ENCODE measurements at places on chromosomes 1 and 21.
A peak's percentile ranks its signal among the peaks of the same experiment; 100 is the strongest.

GRCh38 chr1:220453371-220453770 lies 74.6 kb upstream of the MARK1 start:
- H3K27ac ChIP-seq: no peak overlapping the region
- no peaks in the 10 kb centered on the region for H3K36me3 ChIP-seq
- H3K27me3 ChIP-seq: peaks cover 14% of the 10 kb centered on the region
- no peaks in the 10 kb centered on the region for H3K4me1 ChIP-seq
- no peak for DNase-seq

GRCh38 chr1:240173836-240174235 lies 82.2 kb downstream of the FMN2 start:
- no peaks in the 10 kb centered on the region for H3K36me3 ChIP-seq
- H3K4me3 ChIP-seq: no peak overlapping the region
- H3K4me1 ChIP-seq: no peaks in the 10 kb centered on the region
- no peak for DNase-seq

- H3K27me3 ChIP-seq: peaks cover 53% of the 10 kb centered on the region
- no peaks in the 10 kb centered on the region for H3K36me3 ChIP-seq
- no peak overlapping the region for H3K27ac ChIP-seq
- H3K4me1 ChIP-seq: peaks cover 13% of the 10 kb centered on the region
Measured at GRCh38 chr1:184379111-184379752, 7.6 kb upstream of the C1orf21 start.

- H3K27me3 ChIP-seq: no peaks in the 10 kb centered on the region
- H3K4me1 ChIP-seq: no peaks in the 10 kb centered on the region
- H3K4me3 ChIP-seq: no peak overlapping the region
- H3K27ac ChIP-seq: no peak overlapping the region
- no peak for DNase-seq
Measured at GRCh38 chr1:79561521-79561978, 555.0 kb upstream of the ADGRL4 start.

DNA sequence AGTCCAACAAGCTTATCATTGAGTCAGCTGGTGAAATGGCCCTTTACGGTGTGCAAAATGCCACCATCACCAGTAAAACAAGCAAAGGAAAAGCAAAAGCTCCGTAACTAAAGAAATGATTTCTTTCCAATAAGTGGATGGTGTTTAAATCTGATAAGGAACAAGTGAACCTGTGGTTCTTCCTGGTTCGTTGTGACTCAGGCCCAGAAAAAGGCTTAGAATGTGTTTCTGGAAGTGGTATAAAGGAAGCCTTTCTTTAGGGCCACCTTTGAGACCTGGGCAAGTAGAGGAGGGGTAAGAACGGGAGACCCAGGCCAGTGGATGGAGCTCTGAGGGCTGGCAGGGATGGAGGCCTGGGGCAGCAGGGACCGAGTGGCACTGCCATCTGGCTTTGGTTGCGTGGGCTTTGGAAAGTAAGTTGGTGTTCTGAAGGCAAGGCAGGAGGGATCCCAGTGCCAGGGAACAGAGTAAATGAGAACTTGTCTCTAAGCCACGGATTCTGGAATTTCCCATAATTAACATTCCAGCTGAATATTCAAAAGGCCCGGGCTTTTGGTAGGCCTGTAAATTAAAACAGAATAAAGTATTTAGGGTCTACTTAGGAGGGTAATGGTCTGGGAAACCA lies 87.9 kb upstream of the LMO4 start:
- no peak overlapping the region for H3K4me3 ChIP-seq
- H3K4me1 ChIP-seq: no peaks in the 10 kb centered on the region
- H3K27me3 ChIP-seq: no peaks in the 10 kb centered on the region
- no peaks in the 10 kb centered on the region for H3K36me3 ChIP-seq
- DNase-seq: no peak

DNA sequence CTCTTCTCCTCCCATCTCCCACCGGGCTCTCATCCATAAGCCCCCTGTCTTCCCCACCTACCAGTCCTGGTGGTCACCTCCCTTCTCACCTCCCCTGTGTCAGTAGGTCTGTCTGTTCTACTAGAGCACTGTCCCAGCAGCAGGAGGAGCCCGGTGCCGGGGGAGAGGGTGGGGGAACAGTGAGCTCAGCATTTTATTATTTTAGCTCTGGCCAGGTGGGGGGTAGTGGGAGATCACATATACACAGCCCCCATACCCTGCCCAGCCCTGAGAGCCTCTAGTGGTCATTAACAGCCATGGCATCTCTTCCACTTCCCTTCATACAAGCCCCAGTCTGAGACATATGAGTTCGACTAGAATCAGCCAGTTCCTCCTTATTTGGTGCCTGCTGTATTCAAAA lies at the start of gene TMOD4:
TMOD4 (minus strand) TSS at position 119 of the 400 bp plus-strand sequence. CDS start 1,106 bp downstream, outside the sequence.
- peaks cover 49% of the 10 kb centered on the region for H3K36me3 ChIP-seq
- DNase-seq: no peak
- H3K27ac ChIP-seq: peak within 1 kb of the TSS; percentile 47
- no peak within 1 kb of the TSS for H3K4me3 ChIP-seq
- no peaks in the 10 kb centered on the region for H3K4me1 ChIP-seq

DNA sequence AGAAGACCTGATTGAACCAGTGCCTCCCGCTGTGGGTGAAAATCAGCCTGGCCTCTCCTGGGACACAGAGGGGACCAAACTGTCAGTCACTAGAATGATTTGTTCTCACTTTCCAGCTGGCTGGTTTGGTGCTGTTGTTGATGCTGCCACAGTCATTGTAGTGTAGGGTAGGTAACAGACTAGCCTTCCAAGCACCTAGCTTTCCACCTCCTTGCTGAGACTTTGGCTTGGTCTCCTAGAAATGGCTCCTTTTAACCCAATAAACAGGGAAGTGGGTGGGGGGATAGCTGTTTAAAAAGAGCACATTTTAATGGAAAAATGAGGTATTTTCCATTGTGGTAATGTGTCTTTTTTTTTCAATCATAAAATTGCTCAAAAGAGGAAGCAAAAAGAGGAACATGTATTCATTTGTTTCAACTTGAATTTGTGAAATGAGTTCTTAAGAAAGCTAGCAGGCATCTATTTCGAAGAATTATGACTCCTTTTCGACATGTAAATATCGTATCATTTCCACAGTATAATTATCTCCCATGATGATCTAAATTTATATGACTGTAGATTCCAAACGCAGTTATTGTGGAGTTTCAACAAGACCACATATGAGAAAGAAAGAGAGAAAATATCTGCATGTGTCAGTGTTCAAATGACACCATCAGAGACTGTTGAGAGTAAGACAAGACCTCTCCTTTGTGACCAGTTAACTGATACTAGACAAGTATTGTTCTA lies 190.1 kb downstream of the HLX start:
- H3K27ac ChIP-seq: no peak overlapping the region
- no peak overlapping the region for H3K4me3 ChIP-seq
- no peaks in the 10 kb centered on the region for H3K27me3 ChIP-seq
- no peaks in the 10 kb centered on the region for H3K4me1 ChIP-seq

- DNase-seq: no peak
- peaks cover 41% of the 10 kb centered on the region for H3K4me1 ChIP-seq
- H3K27me3 ChIP-seq: peaks cover 8% of the 10 kb centered on the region
- peak overlapping the region; percentile 94 for H3K4me3 ChIP-seq
- peaks cover 24% of the 10 kb centered on the region for H3K36me3 ChIP-seq
Measured at GRCh38 chr1:46718340-46718726, 581 bp downstream of the EFCAB14 start.

DNA sequence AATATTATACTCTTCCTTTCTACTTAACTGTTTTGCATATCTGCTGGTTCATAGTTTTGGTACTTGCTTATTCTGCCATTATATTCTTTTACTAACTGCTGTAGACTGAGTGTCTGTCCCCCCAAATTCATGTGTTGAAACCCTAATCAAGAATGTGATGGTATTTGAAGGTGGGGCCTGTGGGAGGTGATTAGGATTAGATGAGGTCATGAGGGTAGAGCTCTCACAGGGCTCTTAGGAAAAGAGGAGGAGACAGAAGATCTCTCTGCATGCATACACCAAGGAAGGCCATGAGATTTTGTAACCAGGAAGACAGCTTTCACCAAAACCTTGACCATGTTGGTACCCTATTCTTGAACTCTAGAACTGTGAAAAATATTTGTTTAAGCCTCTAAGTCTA lies 354.1 kb upstream of the B3GALT2 start:
- peaks cover 68% of the 10 kb centered on the region for H3K4me1 ChIP-seq
- DNase-seq: peak; percentile 33
- H3K36me3 ChIP-seq: peaks cover 20% of the 10 kb centered on the region
- H3K27me3 ChIP-seq: no peaks in the 10 kb centered on the region

GRCh38 chr1:970973-971730 lies 4.9 kb downstream of the PLEKHN1 start:
- H3K27me3 ChIP-seq: peaks cover 78% of the 10 kb centered on the region
- H3K4me3 ChIP-seq: no peak overlapping the region
- H3K36me3 ChIP-seq: no peaks in the 10 kb centered on the region
- DNase-seq: no peak
- H3K4me1 ChIP-seq: peaks cover 14% of the 10 kb centered on the region
- H3K27ac ChIP-seq: no peak overlapping the region

GRCh38 chr1:211739671-211740411 lies 64.4 kb upstream of the NEK2 start:
- H3K36me3 ChIP-seq: peaks cover 3% of the 10 kb centered on the region
- peak overlapping the region; percentile 82 for H3K27ac ChIP-seq
- peaks cover 9% of the 10 kb centered on the region for H3K27me3 ChIP-seq
- peak; percentile 44 for DNase-seq
- peak overlapping the region; percentile 32 for H3K4me3 ChIP-seq

DNA sequence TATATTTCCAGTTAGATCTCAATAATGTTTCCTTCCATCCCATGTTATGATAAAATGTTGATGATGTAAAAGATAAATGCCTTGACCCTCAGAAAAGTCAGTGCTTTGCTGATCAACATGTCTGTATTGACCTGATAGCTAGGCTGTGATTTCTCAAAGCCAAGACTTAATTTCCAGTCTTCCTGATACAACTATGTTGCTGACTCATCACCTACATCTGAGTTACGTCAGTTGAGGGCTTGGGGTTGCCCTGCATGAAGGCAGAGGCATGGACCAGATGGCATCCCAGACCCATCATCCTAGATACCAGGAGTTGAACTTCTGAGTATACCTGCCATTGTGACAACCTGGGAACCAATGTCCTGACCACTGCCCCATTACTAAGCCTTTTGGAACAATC lies 4.8 kb downstream of the LCE1D start:
- no peaks in the 10 kb centered on the region for H3K36me3 ChIP-seq
- no peak for DNase-seq
- H3K27me3 ChIP-seq: peaks cover 26% of the 10 kb centered on the region

- peaks cover 4% of the 10 kb centered on the region for H3K27me3 ChIP-seq
- no peaks in the 10 kb centered on the region for H3K4me1 ChIP-seq
- DNase-seq: no peak
- no peak overlapping the region for H3K27ac ChIP-seq
- H3K4me3 ChIP-seq: no peak overlapping the region
Measured at GRCh38 chr1:175865041-175865766, 121.8 kb upstream of the TNR start.

- no peak for DNase-seq
- H3K4me1 ChIP-seq: no peaks in the 10 kb centered on the region
- H3K36me3 ChIP-seq: no peaks in the 10 kb centered on the region
- H3K4me3 ChIP-seq: no peak overlapping the region
- no peaks in the 10 kb centered on the region for H3K27me3 ChIP-seq
Measured at GRCh38 chr21:16407403-16408240, 677.8 kb downstream of the USP25 start.

GRCh38 chr1:24321697-24322469 lies 2.7 kb downstream of the GRHL3 start:
- H3K4me3 ChIP-seq: peak overlapping the region; percentile 69
- H3K36me3 ChIP-seq: no peaks in the 10 kb centered on the region
- peak; percentile 85 for DNase-seq
- H3K4me1 ChIP-seq: peaks cover 48% of the 10 kb centered on the region
- peaks cover 100% of the 10 kb centered on the region for H3K27me3 ChIP-seq
- H3K27ac ChIP-seq: peak overlapping the region; percentile 75

DNA sequence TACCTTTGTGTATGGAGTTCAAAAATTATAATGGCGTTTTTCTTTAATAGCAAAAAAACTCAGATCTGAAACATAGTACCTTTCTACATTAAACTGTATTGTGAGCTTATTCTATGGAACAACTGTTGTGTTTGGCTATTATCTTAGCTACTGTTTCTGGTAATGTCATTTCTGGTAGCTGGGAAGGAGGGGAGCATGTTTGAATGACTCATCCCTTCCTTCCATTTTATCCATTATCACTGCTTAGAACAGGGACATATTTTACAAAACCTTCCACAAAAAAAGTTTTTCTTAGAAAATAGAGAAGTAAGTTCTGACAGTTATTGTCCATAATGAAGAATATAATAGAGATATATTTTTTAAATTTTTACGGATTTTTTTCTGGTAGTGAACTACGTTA lies 128.3 kb downstream of the NRDC start:
- DNase-seq: no peak
- peaks cover 22% of the 10 kb centered on the region for H3K36me3 ChIP-seq
- H3K27ac ChIP-seq: no peak overlapping the region
- peaks cover 9% of the 10 kb centered on the region for H3K4me1 ChIP-seq
- H3K4me3 ChIP-seq: no peak overlapping the region

DNA sequence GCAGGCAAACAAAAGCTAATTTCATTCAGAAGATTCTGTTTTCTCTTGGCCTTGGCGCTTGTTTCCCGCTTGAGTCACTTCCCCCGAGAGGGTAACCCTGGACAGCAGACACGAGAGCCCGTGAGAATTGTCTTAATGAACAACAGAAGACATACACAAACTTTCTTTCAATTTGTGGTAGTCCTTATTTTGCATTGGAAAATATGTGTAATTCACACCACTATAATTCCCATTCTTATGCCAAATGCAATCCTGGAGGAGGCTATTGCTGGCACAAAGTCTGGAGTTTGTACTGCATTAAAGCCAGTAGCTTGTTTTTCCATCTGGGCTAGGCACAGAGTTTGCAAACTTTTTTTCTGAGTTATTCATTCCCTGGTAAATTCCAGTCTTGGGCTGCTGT lies 109.8 kb upstream of the IVNS1ABP start:
- peaks cover 7% of the 10 kb centered on the region for H3K27me3 ChIP-seq
- peaks cover 8% of the 10 kb centered on the region for H3K4me1 ChIP-seq
- H3K36me3 ChIP-seq: no peaks in the 10 kb centered on the region
- H3K27ac ChIP-seq: no peak overlapping the region

GRCh38 chr1:84876353-84876752 lies 16.7 kb downstream of the LPAR3 start:
- H3K4me3 ChIP-seq: no peak overlapping the region
- H3K27ac ChIP-seq: no peak overlapping the region
- H3K36me3 ChIP-seq: no peaks in the 10 kb centered on the region
- no peaks in the 10 kb centered on the region for H3K4me1 ChIP-seq
- no peak for DNase-seq

- peaks cover 6% of the 10 kb centered on the region for H3K27me3 ChIP-seq
- H3K4me3 ChIP-seq: no peak overlapping the region
- peak; percentile 62 for DNase-seq
- H3K36me3 ChIP-seq: no peaks in the 10 kb centered on the region
Measured at GRCh38 chr1:51189421-51190073, 46.5 kb upstream of the RNF11 start.

GRCh38 chr1:35085421-35085820 lies 6.2 kb downstream of the ZMYM1 start:
- no peaks in the 10 kb centered on the region for H3K27me3 ChIP-seq
- peaks cover 16% of the 10 kb centered on the region for H3K4me1 ChIP-seq
- DNase-seq: no peak

DNA sequence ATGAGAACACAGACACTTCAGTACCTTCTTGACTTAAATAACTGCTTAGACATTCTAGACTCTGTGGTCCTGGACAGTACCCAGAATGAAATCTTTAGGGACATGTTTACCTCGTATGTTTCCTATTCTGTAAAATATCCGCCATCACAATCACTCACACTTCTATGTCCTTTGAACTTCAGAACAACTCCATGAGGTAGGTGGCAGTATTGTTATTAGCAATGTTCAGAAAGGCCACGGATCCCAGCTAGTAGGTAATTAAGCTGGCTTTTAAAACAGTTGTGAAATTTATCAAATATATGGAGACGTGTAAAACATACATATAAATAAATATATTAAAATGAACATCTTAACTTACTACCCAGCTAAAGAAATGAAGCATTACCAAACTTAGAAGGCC lies 83.4 kb downstream of the CACHD1 start:
- no peak overlapping the region for H3K27ac ChIP-seq
- H3K36me3 ChIP-seq: no peaks in the 10 kb centered on the region
- no peak overlapping the region for H3K4me3 ChIP-seq
- no peak for DNase-seq

Measured in activated naive CD4-positive, alpha-beta T cell treated with anti-CD3 and anti-CD28 coated beads, Interleukin-2, amount 10 ng/mL, durations not matched to agents 7 days and 5 days (primary cell).